MG63 (cell line): ENCODE measurements at places on chromosomes 7 and 10. TPM values are rescaled to one million over a fixed set of nuclear protein-coding genes. Genes with fewer than 3 reads are reported as not detected.

DNA sequence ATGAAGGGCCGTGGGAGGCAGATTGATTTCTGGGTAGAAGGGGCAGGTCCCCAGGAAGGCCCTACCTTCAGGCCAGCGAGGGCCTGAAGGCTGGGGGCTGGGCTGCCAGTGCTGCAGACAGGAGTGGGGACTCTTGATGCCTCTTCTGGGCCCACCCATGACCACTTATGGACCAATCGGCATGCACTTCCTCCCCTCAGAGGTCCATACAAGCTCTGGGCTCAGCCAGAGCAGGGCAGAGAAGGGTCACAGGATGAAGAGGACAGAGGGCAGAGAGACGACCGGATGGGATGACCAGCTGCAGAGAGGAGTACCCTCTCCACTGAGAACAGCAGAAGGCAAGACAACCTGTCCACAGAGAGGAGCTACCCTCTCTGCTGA, 120.1 kb downstream of the DYNC2I1 start:
- DNase-seq = no peak

DNA sequence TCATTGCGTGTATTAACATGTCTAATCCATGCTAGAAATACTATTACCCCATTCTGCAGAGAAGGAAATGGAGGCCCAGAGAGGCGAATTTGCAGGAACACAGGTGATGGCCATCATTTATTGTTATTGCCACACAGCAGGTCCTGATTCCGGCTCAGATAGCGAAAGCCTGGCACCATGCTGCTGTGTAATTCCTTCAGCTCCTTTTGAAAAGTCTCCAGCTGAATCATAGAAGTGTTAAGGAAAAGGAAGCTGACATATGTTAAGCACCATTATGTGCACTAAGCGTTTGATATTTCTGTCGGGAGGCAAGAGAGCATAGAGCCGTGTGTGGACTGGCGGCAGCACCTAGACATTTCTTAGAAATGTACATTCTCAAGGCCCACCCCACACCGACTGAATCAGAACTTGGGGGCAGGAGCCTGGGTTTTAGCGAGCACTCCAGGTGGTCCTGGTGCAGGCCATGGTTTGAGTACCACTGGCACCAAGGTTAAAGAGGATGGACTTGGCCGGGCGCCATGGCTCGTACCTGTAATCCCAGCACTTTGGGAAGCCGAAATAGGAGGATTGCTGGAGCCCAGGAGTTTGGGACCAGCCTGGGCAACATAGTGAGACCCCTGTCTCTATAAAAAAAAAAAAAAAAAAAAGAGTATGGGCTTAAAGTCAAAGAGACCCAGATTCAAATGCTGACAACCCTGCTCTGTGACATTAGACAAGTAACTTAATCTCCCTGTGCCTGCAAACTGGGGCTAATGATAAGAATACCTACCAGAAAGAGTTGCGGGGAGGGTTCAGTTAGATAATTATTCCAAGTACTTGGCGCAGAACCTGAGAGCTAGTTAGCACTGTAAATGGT, 52.2 kb downstream of the UNC5B start:
- peak; percentile 55 for DNase-seq

GRCh38 chr10:6385665-6386064, 182.9 kb downstream of the PFKFB3 start:
- DNase-seq = peak; percentile 19

PRTFDC1 gene
- 0.20 and 0.49 TPM in 2 replicates for total RNA-seq

PLAU gene
- 169 and 219 TPM in 2 replicates for total RNA-seq

DNA sequence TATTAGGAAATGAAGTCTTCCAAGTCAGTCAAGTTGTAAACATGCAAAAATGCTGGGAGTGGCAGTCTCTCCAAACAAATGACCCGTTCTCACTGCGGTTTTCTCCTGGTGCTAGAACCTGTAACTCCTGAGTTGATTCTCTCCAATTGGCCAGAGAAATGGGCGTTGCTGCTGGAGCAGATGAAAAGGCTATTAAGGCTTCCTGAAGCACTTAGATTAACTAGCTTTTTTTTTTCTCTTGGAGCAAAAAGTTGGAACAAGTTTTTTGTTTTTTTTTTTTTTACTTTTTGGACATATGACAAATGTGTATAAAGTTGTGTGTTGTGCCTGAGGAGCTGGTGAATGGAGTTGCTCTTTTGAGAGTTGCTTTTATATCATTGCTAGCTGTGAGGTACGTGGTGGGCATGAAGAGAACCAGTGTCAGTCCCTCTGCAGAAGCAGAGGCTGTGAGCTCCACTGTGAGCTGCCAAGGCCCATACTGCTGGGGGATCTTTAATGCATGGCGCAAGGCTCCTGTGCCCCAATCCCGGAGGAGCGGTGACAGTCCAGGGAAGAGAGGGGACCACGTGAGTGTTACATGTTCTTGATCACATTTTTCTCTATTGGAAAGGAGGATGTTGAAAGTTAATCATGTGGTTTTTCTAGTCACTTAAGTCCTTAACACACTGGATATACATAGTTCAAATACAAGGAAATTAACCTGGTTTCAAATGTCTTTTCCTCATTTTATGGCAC, 393.6 kb upstream of the GALNT17 start:
- DNase-seq = peak; percentile 62

DNA sequence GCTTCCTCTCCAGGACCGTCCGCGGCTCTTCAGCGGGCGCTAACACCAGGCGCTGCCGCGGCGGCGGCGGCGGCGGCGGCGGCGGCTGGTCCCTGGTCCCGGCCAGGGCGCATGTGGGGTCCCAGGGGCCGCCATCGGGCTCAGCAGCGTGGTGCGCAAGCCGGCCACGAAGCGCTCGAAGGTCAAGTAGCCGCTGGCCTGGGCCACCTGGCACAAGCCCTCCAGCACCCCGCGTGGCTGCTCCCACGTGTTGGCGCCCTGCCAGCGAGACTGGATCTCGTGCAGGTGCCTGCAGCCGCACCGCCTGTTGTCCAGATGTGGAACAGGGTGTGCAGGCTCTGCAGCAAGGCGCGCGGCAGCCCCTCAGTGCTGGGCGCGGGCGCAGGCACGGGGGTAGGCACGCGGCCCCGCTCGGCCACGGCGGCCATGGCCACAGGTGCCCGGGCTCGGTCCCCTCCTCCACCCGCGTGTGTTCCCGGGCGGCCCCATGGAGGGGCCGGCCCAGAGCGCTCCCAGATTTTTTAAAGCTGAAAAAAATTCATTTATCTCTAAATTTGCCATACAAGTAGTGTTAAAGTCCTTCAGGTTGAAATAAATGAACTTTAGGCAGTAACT, 884.2 kb upstream of the ZNF722 start:
- no peak for DNase-seq

- DNase-seq = no peak
Observed at GRCh38 chr10:89075631-89076030, 85.0 kb downstream of the FAS start.

HBP1 gene
- 24.0 and 26.8 TPM in 2 replicates for total RNA-seq

HEPACAM2 gene
- total RNA-seq = not detected in 2 replicates

GRM8 gene
- total RNA-seq = not detected in 2 replicates

UPK3BL2 gene
- 2.5 TPM in 1 of 2 replicates, not detected in the other for total RNA-seq

DNA sequence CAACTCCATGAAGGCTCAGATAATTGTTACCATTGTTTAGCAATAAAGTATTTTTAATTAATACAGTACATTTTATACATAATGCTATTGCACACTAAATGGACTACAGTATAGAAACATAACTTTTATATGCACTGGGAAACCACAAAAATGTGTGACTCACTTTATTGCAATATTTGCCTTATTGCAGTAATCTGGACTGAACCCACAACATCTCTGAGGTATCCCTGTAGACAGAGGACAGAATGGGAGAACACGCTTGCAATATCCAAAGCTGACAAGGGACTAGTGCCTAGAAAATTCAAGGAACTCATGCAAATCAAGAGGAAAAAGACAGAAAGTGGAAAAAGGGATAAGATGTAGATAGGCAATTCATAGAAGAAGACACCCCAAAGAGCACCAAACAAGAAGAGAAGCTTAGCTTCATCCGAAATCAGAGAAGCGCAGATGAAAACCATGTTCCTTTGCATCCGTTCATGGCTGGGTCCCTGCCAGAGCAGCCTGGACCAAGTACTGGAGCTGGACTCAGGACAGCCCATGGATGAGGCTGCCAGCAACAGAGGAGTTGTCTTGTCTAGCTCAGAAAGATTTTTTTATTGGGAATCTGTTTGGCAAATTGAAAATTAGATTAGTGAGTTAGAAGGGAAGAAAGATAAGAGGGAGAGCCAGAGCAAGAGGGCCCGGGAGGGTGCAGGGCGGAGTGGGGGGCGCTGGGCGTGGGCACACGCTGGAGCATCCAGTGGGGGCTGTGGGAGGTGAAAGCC, 16.0 kb upstream of the GALNTL5 start:
- peak; percentile 46 for DNase-seq
